Skeletal muscle cell (primary cell): ENCODE measurements at places on chromosomes 2 and 18.
A peak's percentile ranks its signal among the peaks of the same experiment; 100 is the strongest.

- DNase-seq = no peak
Observed at GRCh38 chr18:14925281-14925709, 177.3 kb downstream of the ANKRD30B start.

DNA sequence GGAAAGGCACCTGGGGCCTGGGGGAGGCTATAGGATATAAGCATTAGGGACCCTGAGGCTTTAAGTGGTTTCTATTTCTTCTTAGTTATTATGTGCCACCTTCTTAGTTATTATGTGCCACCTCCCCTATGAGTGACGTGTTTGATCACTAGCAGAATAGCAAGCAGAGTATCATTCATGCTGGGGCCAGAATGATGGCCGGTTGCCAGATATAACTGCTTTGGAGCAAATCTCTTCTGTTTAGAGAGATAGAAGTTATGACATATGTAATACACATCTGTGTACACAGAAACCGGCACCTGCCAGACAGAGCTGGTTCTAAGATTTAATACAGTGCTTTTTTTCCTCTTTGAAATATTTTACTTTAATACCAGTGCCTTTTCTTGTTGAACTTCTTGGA, 29.4 kb downstream of the LIPG start:
- no peak for DNase-seq

DNA sequence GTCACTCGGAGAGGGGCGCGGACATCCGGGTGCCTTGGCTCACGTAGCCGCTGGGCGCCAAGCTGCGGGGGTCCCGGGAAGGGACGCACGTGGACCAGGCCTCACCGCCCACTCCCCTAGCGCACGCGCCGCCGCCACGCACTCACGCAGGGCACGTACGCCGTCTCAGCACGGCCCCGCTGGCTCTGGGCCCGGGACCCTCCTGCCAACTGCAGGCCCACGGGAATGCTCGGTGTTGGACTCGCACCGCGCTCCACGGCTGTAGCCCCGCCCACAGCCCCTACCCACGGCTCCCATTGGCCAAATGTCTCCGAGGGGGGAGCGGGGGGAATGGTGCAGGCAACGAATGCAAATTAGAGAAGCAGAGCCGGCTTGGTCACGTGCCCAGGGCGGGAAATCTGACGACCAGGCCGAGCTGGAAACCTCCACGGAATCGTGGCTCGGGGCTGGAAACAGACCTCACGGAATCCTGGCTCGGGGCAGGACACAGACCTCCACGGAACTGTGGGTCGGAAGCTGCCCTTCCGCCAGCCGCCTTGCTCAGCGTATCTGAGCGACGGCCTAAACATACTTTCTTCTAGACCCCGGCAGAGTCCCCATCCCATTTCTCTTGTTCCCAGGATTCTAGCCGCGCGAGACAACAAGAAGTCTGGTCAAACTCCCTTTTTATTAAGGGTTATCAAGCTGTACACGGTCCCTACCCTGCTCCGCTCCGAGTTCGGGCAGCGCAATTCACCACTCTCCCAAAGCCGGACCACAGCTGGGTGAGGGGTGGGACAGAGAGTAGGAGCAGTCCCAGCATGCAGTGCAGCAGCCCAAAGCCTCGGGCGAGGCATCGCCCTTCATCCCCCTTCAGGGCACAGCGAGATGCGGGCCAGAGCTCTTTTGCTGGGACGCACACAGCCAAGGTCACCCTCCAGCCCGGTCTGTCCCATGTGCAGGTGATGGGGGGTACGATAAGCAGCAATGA, at the start of gene ABCB6:
Gene ABCB6, minus strand, starts transcription at position 227 of the 970 bp plus-strand sequence. CDS start 285 bp downstream, outside the sequence.
- DNase-seq = peak; percentile 84

DNA sequence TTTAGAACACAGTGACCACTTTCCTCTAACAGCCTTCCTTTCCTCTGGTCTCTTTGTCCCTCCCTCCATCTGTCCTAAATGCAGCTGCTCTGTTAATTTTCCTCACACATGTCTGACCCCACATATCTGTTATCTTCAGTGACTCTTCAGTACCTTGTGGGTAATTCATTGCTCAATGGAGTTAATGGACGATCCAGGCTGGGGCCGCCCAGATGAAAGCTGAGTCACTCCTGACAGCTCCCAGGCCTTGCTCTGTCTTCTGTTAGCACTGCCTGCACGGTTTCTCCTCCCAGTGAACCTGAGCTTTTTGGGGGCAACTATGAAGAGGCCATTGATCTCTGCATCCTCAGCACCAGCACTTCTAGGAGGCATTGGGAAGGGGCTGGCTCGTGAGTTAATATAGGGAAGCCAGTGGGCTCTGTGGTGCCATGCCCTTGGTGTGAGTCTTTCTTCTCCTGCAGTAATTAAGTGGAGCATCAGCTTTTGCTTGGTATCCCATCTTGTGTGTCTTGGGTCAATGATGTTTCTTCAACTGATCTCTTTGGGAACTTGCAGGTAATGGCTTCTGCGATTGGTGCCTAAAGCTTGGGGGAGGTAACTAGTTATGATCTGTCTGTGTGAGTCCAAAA, 67.3 kb downstream of the SNORC start:
- DNase-seq = peak; percentile 19

- no peak for DNase-seq
Observed at GRCh38 chr18:12361770-12362378, 15.2 kb downstream of the AFG3L2 start.

GRCh38 chr2:17296686-17297085, 221.6 kb downstream of the RAD51AP2 start:
- DNase-seq = no peak

DNA sequence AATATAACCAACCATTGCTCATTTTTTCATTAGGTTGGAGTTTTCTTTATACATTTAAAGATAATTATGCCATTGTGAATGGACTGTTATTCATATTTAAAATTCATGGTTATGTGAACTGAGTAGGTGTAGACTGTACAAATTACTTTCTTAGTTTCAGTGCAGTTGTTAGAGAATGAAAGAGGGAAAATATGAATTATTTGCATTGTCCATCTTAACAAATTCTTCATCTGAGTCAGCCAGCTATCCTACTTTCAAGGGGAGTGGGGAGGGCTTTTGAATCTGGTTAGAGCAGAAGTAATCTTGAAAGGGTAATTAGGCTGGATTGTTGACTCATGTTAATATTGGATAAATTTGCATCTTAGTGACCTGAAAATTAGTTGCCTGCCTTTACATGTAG, 212.0 kb downstream of the MCFD2 start:
- DNase-seq = no peak

DNA sequence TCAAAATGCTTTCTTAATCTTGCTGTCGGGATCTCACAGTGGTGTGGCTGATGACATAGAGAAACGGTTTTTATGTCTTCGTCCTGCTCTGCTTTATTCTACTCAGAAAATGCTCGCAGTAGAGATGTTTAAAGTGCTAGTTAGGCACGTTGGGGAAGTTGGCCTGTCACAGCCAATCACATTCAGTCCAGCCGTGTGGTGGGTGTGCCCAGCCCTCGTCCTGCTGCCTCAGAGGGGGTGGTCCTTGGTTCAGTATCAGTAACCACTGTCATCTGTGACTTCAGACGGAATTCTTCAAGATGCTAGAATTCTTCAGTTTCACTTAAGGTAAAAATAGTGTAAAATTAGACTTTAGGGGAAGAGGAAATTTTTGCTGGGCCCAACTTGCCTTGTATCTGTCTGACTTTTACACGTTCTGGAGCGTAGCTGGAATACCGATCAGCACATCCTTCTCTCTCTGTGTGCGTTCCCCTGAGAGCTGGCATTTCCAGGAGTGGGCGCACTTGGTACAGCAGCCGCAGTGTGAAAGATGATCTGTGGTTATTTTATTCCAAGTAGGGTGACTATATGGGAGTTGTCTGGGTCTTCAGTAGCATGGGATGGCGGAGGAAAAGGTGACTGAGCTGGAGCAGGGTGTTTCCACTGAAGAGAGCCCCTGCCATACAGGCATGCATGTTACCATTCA, 18.5 kb downstream of the TRAF3IP1 start:
- DNase-seq = no peak

GRCh38 chr2:187922846-187923245, 368.6 kb upstream of the TFPI start:
- DNase-seq = peak; percentile 9

DNA sequence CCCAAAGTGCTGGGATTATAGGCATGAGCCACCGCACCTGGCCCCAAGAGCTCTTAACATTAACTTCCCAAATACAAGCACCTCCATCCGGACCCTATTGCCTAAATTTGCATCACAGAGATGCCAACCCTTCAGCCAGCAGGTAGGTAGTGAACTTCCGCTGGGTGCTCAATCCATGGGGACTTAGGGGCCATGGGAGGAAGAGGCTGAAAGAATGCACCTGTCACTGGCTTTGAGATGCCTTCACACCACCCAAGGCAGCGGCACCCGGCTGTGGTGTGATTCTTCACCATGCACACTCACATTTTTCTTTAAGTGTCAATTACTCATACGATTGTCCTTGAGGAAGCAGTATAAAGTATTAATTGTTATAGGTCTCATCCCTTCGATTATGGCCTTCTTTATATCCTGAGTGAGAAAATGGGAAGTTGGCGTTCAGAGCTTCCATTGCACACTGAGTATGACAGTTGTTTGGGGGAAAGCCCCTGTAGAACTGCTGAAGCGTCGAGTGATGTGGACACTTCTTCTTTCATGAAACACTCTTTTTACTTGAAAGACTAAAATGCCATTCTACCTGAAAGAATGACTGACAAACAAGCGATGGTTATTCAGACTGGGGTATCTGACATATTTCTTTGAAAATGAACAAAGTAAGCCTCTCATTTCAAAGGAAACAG, 51.8 kb upstream of the BIN1 start:
- no peak for DNase-seq

DNA sequence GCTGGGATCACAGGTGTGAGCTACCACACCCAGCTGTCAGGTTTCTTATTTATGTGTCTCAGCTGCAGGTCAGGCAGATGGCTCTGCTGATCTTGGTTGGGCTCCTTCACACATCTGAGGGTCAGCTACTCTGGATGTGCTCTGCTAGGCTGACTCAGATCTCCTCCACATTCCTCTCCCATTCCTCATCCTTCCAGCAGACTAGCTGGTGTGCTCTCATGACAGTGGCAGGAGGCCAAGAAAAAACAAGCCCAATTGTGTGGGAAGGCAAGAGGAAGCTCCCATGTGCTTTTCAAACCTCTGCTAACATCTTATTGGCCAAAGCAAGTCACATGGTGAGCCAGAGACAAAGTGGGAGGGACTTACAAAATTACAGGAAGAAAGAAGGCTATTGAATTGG, 11.7 kb upstream of the MSH6 start:
- peak; percentile 88 for DNase-seq

- DNase-seq = no peak
Observed at GRCh38 chr2:6627316-6627715, 238.4 kb downstream of the CMPK2 start.

GRCh38 chr2:174561972-174562370, 35.6 kb downstream of the WIPF1 start:
- no peak for DNase-seq

DNA sequence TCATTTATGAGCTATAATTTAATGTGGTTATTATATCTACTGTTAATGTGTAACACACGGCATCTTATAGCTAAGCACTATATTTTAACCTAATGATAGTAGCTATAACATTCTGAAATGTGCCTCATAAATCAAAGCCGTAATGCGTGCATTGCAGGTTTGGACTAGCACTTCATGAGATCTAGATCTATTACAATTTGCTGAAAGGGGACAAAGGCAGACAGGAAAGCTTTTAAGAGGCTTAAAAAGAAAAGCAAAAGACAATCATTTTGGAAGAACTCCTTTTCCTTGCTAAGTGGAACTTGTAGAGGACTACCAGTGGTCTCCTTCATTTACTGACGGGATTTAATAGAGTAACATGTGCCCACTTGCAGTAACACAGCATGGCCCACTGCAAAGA, 213.1 kb downstream of the NBAS start:
- DNase-seq = no peak

- peak; percentile 83 for DNase-seq
Observed at GRCh38 chr2:28004086-28004485, 113.6 kb downstream of the BABAM2 start.

GRCh38 chr18:10264260-10264659, 190.2 kb upstream of the APCDD1 start:
- DNase-seq = no peak

DNA sequence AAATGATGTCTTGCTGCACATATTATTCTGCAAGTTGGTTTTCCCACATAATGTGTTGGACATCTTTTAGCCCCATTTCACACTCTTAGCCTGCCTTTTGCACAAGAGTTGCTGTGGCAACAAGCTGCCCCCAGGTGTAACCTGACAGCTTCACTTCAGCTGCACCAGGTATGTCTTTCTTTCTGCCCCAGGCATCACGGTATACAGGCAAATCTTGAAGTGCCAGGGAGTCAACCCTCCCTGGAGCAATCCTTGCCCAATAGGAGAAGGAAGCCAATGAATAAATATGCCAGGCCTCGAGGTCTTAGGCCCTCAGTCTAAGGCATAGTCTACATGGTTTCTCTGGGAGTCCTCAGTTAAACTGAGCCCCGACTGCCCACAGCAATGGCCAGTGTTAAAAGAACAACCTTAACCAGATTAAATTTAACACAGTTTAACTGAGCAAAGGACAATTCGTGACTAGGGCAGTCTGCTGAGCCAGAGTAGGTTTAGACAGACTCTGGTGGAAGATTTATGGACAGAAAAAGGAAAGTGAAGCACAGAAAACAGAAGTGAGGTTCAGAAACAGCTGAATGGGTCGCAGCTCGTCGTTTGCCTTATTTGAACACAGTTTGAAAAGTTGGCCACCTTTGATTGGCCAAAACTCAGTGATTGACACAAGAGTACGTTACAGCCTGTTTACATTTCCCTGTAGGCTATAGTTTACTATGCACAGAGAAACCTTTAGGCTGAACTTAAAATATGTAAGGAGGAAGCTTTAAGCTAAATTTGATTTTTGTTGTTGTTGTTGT, 32.0 kb upstream of the C1QL2 start:
- DNase-seq = no peak

DNA sequence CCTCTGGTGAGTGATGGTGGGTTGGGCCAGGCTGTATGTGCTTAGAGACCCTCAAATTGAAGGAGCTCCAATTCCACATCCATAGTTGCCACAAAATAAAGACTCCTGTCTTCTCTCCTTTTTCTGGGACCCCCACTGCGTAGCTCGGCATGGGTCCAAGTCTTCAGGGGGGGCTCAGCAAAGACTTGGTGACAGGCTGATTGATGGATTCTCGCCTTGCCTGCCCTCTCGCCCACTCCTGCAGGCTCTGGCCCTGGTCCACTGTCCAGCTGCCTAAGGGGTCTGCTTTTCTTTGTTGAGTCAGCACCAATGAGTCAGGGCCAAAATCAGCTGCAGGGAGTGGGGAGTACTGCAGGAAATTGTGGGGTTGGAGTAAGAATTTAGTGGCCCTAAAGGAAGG, 21.5 kb downstream of the RPL37A start:
- peak; percentile 71 for DNase-seq
